ENCODE measurements at places on chromosomes 11 and 22.

DNA sequence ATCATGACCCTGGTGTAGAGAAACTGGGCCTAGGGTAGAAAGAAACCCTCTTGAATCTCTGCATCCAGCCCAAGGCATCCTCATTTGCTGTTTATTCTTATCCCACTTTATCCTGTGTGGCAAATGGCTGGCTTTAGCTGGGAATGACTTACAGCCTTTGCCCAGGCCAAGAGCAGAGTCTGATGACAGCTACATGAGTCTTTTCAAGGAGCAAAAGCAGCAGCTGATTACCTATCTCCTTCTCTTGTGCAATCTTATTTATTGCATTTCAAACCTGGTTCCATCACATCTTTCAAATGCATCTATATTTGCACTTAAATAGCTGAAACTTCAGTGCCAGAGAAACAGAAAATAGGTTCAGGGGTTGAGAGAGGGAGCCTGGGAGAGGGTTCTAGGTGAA, 26.1 kb downstream of the SYT13 start:
- DNase-seq = no peak

GRCh38 chr11:123437236-123437979, 7.3 kb downstream of the GRAMD1B start:
- DNase-seq = no peak

DNA sequence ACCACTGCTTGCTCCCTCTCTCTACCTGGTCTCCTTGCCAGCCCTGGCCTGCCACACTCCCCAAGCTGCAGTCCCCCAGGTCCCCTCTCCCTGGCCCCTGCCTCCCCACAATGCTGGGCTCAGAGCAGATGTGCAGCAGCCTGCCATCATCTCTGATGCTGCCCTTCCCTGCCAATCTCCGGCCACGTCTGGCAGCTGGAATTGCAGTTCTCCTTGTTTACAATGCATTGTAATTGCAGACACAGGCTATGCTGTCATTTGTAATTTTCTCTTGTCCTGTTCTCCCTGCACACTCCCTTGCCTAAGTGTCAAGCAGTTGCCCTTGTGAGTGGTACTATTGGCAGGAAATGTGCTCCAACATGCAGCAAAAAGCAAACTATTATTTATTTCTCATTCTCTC, 222.3 kb downstream of the NTM start:
- no peak for DNase-seq

- no peak for DNase-seq
Observed at GRCh38 chr11:69106031-69106811, 49.5 kb upstream of the SMIM38 start.

- DNase-seq = no peak
Observed at GRCh38 chr22:37266581-37267134, 15.7 kb upstream of the CYTH4 start.

- peak; percentile 78 for DNase-seq
Observed at GRCh38 chr22:50252082-50253045, 1.3 kb upstream of the HDAC10 start.

DNA sequence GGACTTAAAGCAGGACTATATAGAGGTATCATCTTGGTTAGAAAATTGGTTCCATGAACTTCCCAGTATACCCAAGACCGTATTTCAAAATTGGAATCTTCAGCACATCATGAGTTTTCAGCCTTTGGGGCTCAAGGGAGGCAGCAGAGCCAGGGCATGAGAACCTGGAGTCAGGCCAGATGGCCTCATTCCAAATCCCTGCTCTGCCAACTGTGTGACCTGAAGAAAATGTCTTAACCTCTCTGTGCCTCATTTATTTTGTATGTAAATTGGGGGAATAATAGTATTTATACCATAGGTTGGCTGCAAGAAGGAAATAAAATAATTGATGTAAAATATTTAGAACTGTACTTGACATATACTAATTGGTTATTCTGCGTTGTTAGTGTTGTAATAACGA, 987.6 kb downstream of the TBC1D22A start:
- no peak for DNase-seq

DNA sequence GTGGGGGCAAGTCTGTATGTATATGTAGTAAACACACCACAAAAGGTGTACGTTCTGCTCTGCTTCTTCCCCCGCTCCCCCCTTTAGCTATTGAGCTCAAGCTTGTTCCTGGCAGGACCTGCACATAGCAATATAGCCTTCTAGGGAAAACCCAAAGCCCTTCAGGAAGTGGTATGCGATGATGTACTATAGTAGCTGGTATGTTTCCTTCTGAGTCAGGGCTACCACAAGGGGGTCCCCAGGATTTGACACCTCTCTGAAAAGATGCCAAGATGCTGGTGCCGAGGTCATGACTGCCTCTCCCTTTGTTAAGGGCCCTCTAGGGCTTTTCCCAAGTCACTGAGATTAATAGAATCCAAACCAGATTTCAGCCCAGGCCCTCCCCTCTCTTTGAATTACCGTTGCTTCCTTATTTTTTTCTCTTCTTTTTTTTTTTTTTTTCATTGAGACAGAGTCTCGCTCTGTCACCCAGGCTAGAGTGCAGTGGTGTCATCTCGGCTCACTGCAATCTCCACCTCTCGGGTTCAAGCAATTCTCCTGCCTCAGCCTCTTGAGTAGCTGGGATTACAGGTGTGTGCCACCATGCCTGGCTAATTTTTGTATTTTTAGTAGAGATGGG, 268.4 kb downstream of the ETS1 start:
- no peak for DNase-seq

DNA sequence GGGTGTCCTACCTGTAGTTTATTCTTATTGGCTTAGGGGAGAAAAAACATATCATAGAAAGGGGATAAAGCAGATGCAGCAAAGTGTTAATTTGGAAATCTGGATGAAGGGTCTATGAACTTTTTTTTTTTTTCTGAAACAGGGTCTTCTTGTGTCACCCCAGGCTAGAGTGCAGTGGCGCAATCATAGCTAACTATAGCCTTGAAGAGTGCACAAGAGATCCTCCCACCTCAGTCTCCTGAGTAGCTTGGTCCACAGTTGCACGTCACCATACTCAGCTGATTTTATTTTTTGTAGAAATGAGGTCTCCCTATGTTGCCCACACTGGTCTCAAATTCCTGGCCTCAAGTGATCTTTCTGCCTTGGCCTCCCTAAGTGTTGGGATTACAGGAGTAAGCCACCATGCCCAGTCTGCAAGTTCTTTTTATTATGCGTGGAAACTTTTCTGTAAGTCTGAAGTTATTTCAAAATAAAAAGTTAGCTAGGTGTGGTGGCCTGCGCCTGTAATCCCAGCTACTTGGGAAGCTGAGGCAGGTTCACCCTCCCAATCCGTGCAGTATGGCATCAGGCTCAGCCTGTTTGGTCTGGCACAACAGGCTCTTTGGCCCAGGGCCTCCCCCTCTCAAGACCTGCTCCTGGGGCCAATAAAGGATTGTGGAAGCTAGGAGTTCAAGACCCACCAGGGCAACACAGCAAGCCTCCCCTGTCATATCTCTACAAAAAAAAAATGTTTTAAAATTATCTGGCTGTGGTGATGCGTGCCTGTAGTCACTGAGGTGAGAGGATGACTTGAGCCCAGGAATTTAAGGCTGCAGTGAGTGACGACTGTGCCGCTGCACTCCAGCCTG, 111.9 kb downstream of the MED15 start:
- DNase-seq = no peak

DNA sequence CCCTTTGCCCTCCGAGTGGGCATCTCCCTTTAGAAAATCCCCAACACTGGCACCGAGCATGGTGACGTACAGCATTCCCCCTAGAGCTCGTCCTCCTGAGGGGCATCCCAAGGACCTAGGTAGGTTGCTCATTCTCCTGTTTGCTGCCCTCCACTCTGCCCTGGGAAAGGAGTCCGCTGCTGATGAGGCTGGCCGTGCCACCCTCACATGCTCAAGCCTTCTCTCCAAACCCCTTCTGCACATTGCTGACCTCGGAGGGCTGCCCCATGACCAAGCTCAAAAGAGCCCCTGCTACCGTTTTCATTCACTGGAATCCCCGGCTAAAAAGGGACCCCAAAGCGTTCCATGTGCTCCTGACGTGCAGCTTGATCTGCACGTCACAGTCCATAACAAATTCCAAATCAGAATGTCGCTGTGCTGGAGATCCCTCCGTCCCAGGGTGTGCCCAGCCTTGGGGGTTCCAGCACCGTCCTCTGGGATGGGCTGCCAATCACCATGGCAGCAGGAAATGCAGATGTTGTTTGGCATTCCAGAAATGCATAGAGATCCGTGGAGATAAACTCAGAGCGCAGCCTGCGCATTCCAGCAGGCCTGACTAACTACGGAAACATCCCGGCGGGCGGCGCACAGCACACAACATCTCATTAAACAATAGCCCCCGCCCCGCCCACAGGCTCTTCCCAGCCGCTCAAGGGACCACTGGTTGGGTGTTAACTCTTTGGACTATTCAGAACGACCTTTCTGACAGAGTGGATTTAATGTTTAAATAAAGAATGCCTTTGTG, 26.3 kb upstream of the GNB1L start:
- DNase-seq = peak; percentile 51

GRCh38 chr11:133816146-133816870, 29.0 kb downstream of the SPATA19 start:
- DNase-seq = no peak

DNA sequence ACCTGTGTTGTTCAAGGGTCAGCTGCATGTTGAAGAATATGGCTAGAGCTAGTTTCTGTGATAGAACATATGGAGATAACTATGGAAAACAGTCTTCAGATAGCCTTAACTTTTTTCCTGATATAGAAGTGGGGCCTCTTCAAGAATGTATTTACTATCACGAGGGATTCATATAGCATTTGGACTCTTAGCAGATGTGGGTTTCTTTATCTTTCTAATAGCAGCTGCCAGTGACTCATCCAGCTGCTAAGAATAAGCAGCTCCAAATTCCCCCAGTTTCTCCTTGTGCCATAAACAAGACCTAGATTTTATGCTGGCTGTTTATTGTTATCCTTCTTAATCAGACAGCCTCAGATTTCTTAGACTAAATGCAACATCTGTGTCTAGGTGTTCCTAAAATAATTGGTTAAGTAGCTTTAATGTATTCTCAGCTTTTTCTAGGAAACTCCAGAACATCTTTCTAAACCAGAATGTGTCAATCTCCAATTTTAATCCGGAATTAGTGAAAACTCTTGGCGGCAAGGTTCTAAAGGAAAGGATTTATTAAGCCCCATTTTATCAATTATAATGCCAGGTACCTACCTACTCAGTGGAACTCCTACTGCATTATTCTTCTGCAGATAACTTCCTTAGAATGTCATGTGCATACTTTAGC, 119.8 kb downstream of the CSTPP1 start:
- DNase-seq = no peak

- no peak for DNase-seq
Observed at GRCh38 chr11:11588243-11588642, 33.6 kb downstream of the GALNT18 start.

- no peak for DNase-seq
Observed at GRCh38 chr11:102391549-102392237, 44.7 kb downstream of the BIRC2 start.

- DNase-seq = no peak
Observed at GRCh38 chr11:36447947-36448346, 62.1 kb downstream of the TRAF6 start.

- peak; percentile 80 for DNase-seq
Observed at GRCh38 chr11:117807482-117808327, 10.7 kb upstream of the DSCAML1 start.

- DNase-seq = no peak
Observed at GRCh38 chr22:45008186-45008681, 1.6 kb downstream of the PHF21B start.

DNA sequence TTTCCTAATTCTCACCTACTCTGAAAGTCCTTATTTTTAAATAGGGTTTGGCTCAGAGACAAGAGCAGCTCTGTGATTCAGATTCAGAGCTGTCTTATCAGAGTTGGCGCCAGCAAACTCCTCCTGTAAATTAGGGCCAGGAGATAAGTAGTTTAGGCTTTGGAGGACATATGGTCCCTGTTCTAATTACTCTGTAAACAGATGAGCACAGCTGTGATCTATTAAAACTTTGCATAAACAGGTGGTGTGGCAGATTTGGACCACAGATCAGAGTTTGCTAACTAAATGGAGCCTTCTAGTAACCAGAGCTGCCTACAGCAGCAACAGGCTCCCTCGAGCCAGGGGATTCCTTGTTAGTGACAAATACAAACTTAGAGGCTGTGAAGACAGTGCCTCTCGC, 27.9 kb downstream of the YPEL1 start:
- no peak for DNase-seq

- DNase-seq = no peak
Observed at GRCh38 chr11:69601011-69601975, 39.7 kb upstream of the CCND1 start.
